Endothelial cell (in vitro differentiated cells): ENCODE measurements at places on chromosomes 5 and 9. TPM values are rescaled to one million over a fixed set of nuclear protein-coding genes. Genes with fewer than 3 reads are reported as not detected.

Gene OR1N1
- not detected for total RNA-seq

- H3K36me3 ChIP-seq = peaks cover 30% of the 10 kb centered on the region
- H3K27me3 ChIP-seq = no peaks in the 10 kb centered on the region
- DNase-seq = no peak
Measured at GRCh38 chr5:34944044-34944443, 14.7 kb downstream of the DNAJC21 start.

DNA sequence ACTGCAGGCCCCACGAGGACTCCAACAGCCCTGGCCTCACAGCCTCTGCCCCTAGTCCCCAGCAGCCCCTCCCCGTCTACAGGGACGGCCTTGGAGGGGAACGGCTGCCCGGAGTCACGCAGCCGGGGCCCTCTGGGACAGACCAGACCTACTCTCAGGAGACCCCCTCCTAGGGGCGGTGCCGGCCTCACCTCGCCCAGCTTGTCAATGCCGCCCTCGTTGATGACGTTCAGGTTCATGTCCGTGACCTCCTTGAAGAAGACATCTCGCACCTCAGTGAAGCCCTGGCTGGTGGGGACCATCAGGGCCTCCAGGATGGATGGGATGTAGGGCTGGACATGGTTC lies 58.6 kb downstream of the LRSAM1 start:
- no peak overlapping the region for H3K4me3 ChIP-seq
- peaks cover 2% of the 10 kb centered on the region for H3K27me3 ChIP-seq
- no peak overlapping the region for H3K27ac ChIP-seq
- no peak for DNase-seq
- H3K36me3 ChIP-seq = peaks cover 23% of the 10 kb centered on the region

DNA sequence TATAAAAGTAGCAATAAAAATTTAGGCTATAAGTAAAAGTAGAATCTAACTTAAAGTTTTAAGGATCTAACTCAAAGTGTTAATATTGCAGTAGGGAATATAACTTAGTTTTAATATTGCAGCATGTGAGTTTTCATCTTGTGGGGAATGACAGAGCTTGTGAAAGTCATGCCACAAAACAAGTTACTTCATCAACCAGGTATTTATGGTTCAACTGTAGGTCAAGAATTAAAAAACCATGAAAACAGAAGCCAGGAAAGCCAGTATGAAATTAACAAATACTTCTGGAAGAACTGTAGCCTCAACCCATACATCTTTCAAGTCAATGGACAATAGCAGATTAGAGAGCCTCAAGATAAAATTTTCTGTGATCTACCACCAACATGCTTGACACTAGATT lies 19.0 kb downstream of the HMGCS1 start:
- no peaks in the 10 kb centered on the region for H3K4me1 ChIP-seq
- H3K27me3 ChIP-seq = peaks cover 1% of the 10 kb centered on the region
- peak overlapping the region; percentile 28 for H3K4me3 ChIP-seq
- H3K36me3 ChIP-seq = peaks cover 54% of the 10 kb centered on the region
- no peak for DNase-seq

- H3K27ac ChIP-seq = no peak overlapping the region
- no peaks in the 10 kb centered on the region for H3K4me1 ChIP-seq
- H3K4me3 ChIP-seq = no peak overlapping the region
- H3K27me3 ChIP-seq = no peaks in the 10 kb centered on the region
- H3K36me3 ChIP-seq = no peaks in the 10 kb centered on the region
Measured at GRCh38 chr5:131877873-131878272, 67.6 kb downstream of the MEIKIN start.

- DNase-seq = no peak
- H3K4me3 ChIP-seq = no peak overlapping the region
- peaks cover 3% of the 10 kb centered on the region for H3K36me3 ChIP-seq
- H3K27ac ChIP-seq = no peak overlapping the region
Measured at GRCh38 chr5:56273376-56273955, 40.3 kb upstream of the ANKRD55 start.

DNA sequence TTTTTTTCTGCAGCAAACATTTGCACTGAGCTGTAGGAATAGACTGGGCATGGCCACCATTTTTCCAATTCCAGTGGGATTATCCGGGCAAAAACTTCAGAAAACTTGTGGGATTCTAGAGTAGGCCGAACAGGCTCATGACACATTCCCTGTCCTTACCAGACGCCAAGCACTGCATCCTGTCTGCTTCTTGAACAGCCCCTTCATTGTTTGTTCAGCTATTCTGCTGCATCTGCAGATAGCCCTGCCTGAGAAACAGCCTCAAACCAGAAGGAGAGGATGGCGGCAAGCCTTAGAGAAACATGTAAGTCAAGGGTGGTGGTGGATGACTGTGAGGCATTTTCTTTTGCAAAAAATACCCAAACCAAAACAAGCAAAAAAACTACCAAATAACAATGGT lies 111.8 kb upstream of the NTRK2 start:
- no peaks in the 10 kb centered on the region for H3K36me3 ChIP-seq
- H3K27me3 ChIP-seq = peaks cover 2% of the 10 kb centered on the region
- H3K4me1 ChIP-seq = peaks cover 6% of the 10 kb centered on the region

GRCh38 chr5:137281201-137281600 lies 217.9 kb downstream of the SPOCK1 start:
- no peak for DNase-seq
- no peak overlapping the region for H3K4me3 ChIP-seq
- no peaks in the 10 kb centered on the region for H3K4me1 ChIP-seq

GRCh38 chr5:178306430-178307225 lies 74.0 kb upstream of the PHYKPL start:
- peaks cover 12% of the 10 kb centered on the region for H3K27me3 ChIP-seq
- H3K4me1 ChIP-seq = peaks cover 13% of the 10 kb centered on the region
- H3K27ac ChIP-seq = no peak overlapping the region
